ENCODE measurements at places on chromosomes 5 and 9.
A peak's percentile ranks its signal among the peaks of the same experiment; 100 is the strongest.

DNA sequence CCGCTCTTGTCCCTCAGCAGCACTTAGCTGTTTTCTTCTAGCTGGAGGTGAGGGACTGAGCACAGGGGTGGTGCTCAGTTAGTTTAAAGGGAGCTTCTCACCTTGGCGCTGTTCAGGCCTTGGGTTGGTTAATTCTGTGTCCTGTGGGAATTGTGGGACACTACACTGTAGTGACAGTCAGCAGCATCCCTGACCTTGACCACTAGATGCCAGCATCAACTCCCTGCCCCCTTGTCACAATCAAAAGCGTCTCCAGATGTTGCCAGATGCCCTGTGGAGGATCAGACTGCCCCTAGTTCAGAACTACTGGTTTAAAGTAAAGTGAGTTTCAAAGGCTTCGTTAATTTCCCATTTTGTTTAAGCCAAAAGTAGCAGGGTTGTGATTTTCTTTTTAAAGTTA lies 65.5 kb upstream of the DMRT3 start:
- no peak for DNase-seq

DNA sequence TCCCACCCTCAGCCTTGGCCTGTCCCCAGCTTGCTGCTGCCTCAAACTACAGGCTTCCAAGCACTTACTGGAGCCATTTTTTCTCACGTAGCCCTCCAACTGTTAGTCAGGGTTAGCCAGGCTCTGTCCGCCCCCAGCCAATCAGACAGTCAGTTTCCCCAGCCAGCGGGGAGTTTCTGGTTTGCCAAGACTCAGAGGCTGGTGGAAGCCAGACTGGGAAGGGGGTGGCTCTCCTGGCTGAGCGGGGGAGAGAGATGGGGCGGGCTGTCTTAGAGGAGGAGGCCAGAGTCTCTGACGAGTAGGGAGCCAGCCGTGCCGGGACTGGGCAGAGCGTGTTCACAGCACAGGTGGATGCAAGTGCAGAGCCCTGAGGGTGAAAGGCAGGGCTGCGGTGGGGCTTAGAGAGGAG lies 15.3 kb downstream of the PROP1 start:
- DNase-seq, result no peak

GRCh38 chr5:20466512-20466911 lies 478.5 kb upstream of the CDH18 start:
- no peak for DNase-seq

DNA sequence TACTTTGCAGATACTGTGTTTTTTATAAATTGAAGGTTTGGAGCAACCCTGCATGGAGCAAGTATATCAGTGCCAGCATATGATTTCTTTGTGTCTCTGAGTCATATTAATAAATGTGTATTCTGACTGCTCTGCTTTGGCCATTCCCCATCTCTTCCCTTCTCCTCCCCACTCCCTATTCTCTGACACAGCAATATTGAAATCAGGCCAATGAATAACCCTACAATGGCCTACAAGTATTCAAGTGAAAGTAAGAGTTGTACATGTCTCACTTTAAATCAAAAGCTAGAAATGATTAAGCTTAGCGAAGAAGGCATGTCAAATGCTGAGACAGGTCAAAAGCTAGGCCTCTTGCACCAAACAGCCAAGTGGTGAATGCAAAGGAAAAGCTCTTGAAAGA lies 82.2 kb upstream of the TLX3 start:
- no peak for DNase-seq

DNA sequence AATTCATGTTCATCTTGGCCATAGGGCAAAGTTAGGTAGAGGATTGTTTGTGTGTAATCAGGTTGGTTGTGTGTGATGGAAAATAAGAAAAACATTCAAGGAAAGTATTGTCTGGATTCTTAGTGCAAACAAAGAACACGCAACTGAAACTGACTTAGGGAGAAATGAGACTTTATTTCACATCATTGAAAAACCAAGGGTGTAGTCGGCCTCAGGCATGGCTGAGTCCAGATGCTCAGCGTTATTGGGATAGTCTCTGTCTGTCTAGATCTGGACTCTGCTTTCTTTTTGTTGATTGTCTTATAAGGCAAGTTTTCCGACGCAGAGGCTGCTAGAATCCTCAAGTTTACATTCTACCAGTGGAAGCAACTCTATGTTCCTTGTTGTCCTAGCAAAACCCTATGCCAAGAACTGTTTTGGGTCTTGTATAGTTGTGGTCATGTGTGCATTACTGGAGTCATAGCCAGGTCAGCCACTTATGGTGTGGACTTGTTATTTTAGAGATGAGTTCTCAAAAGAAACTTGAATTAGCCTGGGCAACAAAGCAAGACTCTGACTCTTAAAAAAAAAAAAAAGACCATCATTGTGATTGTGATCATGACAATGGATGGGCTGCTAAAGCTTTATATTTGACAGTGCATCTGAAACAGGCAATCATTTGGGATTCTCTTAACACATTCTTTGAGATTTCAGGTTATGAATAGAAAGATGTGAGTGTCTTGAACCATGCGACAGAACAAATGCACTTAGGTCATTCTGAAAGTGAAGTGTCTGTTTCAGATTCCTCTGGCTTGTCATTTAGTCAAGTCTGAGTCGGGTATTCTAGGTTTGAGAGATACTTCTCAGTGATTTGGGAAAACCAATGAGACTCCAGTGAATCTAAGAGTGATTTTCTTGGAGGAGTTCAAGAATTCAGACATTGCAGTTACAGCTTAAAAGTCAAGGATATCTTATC lies 82.6 kb downstream of the DOCK2 start:
- no peak for DNase-seq

GRCh38 chr9:32776201-32776600 lies 7.1 kb upstream of the TMEM215 start:
- DNase-seq, result no peak

- no peak for DNase-seq
Observed at GRCh38 chr9:106478727-106479126, 384.2 kb upstream of the ZNF462 start.

GRCh38 chr5:4873652-4874051 lies 266.5 kb upstream of the ADAMTS16 start:
- no peak for DNase-seq

DNA sequence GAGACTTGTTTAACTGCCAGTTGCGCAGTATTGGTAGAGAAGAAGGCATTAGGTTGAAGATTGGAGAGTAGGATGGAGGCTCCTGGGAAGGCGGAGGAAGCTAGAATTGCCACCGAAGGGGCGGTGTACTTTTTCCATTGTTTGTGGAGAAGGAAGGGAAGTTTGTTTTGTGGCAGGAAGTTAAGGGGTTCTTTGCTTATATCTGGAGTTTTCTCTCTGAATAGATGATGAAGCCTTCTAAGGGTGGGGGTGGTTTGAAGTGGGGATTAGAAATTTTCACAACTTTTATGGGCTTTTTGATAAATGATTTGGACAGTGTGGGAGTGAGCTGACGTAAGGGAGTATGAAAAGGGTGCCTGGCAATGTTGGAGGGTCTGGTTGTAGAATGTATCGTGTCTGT lies 59.3 kb downstream of the SNX30 start:
- no peak for DNase-seq

- DNase-seq, result no peak
Observed at GRCh38 chr5:169097374-169098326, 203.3 kb downstream of the SLIT3 start.

DNA sequence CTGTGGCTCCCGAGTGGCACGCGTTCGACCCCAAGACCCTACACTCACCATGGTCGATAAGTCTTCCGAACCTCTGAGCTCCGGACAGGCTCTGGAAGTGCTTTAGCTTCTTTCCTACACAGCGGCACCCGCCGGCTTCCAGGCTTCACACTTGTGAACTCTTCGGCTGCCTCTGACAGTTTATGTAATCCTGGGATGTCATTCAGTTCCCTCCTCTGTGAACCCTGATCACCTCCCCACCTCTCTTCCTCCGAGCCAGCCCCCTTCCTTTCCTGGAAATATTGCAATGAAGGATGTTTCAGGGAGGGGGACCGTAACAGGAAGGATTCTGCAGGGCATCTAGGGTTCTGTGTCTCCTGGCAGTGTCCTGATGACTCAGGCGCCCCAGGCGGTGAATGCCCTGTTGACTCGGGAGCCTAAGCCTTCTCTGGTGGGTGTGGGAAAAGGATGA lies at the start of gene CD14:
TSS of gene CD14 (minus strand) at position 155 of the 451 bp plus-strand sequence. CDS start at position 51, 104 bp downstream.
- DNase-seq, result no peak

- no peak for DNase-seq
Observed at GRCh38 chr9:16575986-16576245, 294.6 kb downstream of the BNC2 start.

DNA sequence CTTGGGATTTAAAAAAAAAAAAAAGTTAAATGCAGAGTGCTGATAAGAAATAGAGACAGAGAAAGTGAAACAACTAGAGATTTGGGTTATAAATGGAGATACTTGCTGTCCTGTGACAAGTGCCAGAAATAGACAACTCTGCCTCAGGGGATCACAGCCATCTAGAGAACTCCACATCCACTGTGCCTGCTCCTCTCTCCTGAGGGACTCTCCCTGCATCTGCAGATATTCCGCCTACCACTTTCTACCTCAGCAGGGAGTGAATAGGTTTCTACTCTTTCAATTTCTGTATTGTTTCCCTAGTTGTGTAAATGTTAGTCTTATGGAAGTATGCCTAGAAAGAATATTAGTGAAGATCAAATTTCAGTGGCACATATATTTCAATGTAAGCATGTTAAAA lies 307.2 kb downstream of the HTR1A start:
- DNase-seq, result no peak

DNA sequence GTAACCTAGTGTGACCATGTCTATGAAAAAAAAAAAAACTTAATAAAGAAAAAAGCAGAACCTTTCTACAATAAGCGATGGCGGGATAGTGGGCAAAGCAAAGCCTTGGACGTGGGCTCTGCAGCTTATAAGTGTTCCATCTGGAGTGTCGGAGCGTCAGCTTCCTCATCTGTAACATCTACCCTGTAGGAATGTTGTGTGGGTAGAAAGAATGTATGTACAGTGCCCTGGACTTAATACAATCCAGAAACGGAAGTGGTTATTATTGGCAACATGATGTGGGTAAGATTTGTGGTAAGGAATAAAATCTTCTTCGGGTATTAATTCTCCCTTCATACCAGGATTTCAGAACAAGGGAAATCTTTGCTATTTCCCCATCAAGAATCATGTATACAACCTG lies 66.5 kb downstream of the SEMA5A start:
- no peak for DNase-seq

- DNase-seq, result no peak
Observed at GRCh38 chr5:170375283-170375682, 13.9 kb downstream of the KCNMB1 start.

- DNase-seq, result no peak
Observed at GRCh38 chr5:53552561-53552960, 7.9 kb upstream of the NDUFS4 start.

GRCh38 chr9:969310-970150 lies 6.9 kb upstream of the DMRT3 start:
- no peak for DNase-seq

DNA sequence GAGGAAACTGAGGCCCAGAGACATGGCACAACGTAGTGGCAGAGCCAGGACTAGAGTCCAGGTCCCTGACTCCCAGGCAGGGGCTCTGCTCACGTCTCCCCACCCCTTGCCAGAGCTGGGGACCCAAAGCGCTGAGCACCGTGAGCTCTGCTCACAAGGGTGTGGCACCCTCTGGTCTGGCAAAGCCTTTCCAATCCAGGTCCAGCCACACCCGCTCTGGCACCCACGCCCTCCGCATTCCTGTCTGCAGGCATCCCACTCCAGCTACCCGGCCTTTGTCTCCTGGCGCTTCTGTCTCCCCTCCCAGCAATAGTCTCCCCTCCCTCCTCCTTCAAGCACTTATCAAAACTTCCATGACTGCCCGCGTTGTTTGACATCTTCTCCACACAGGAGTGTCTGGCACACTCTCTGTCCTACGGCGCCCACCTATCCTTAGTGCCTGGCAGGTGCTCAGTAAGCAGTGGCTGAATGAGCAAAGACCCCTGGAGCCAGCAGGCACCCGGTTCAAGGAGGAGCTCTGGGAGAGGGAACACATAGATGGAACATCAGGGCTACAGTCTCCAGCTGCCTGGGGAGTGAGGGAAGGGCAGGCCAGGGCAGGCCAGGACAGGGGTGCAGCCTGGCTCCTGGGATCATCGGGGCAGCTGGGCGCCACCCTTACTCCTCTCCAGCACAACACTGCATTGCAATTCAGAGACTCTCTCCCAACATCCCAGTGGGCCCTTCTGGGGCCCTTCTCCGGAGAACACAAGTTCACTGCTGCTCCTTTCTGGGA lies 12.0 kb downstream of the HIGD2A start:
- no peak for DNase-seq

- DNase-seq, result no peak
Observed at GRCh38 chr5:39302472-39302871, 61.8 kb downstream of the C9 start.

GRCh38 chr5:10489810-10490426 lies 48.2 kb downstream of the ROPN1L start:
- DNase-seq, result no peak

GRCh38 chr9:13278368-13279246 lies 885 bp downstream of the MPDZ start:
- DNase-seq, result peak; percentile 81

DNA sequence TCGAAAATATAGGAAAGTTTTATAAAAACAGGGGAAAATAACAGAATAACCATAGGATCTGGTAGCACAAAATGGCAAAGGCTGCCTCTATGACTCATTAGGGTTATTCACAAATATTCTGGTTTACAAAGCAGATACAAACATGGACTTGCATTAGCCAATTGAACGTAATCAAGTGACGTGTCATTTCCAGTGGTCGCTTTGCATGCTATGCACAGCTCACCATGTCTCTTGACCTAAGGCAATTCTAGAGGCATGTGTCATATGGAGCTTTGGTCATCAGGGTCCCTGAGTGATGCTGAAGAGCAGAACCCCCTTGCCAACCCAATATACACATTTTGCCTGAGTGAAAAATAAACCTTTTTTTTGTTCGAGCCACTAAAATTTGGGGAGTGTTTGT lies 158.8 kb downstream of the TMEM161B start:
- DNase-seq, result no peak

- no peak for DNase-seq
Observed at GRCh38 chr9:801399-802071, 40.0 kb upstream of the DMRT1 start.

- no peak for DNase-seq
Observed at GRCh38 chr5:122951658-122952057, 84.9 kb downstream of the PPIC start.

DNA sequence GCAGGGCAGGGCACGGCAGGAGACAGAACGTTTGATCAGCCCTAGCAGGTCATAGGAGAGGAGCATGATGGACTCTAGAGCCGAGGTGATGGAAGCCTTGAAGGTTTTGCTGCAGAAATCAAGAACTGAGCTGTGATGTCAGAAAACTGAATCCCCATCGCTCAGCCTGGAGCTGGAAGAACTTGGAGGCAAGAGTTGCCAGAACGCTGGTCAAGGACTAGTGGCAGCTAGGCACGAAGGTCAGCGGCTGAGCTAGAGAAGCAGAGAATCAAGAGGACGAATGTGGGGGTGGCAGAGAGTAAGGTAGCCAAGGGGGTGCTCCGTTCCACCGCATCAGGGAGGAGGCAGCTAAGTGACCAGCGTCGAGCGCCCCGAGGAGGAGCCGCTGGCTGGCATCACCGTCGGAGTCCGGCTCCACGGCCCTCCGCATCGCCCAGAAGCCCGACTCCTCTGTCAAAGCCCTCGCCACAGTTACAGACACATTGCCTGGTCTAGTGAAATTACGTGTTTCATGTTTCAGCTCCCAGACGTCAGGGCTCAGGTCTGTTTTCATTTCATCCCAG lies 1.2 kb upstream of the GALNT10 start:
- DNase-seq, result no peak

Measured in COR-L47 (cell line).